ENCODE measurements at places on chromosomes 7 and 10. TPM values are rescaled to one million over a fixed set of nuclear protein-coding genes. Genes with fewer than 3 reads are reported as not detected.

PIK3CG gene
- polyA plus RNA-seq: 3.7 TPM

CAMK1D gene
- 11.1 TPM for polyA plus RNA-seq

ZNF786 gene
- polyA plus RNA-seq: 8.4 TPM

DNA sequence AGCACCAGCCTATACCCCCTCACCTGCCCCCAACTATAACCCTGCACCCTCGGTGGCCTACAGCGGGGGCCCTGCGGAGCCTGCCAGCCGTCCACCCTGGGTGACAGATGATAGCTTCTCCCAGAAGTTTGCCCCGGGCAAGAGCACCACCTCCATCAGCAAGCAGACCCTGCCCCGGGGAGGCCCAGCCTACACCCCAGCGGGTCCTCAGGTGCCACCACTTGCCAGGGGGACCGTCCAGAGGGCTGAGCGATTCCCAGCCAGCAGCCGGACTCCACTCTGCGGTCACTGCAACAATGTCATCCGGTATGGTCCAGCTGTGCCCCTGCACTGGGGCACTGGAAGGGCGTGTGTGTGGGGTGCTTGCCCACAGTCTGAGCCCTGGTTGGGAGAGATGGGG is 40.0 kb upstream of the BMPR1A start:
- no peak for DNase-seq

- DNase-seq: no peak
Measured at GRCh38 chr10:101550965-101551364, 37.1 kb downstream of the POLL start.

DNA sequence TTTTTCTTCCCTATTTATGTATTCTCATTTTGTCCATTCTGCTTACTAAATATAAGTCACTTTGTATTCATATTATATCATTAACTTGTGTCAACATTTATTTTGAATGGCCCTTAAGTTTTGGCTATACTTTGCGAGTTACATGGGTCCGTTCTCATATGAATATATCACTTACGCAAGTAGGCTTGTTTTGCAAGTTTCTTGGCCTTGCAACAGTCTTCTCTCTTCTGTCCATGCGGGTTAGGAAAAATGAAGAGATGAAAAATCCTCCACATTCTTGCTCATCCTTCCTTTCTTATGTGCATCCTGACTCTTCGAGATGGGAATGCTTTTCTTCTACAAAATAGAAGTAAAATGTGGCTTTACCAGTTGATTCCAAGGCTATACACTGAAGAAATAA is 82.8 kb downstream of the GPR158 start:
- no peak for DNase-seq

- no peak for DNase-seq
Measured at GRCh38 chr10:86958901-86959736, 720 bp downstream of the SNCG start.

DNA sequence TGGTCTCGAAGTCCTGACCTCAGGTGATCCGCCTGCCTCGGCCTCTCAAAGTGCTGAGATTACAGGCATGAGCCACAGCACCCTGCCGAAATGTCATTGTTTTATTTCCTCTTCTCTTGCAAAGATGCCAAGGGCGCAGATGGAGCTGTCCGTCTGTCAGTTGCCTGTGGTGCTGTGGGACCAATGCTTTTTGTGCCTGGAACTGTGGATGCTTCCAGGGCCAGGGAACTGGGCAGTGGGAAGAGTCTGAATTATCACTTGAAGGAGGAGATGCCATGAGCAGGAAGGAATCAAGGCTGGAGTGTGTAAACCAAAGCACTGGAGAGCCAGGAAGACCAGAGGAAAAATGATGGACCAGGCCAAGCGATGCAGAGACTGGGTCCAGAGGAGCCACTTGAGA is 459.9 kb downstream of the GALNT17 start:
- DNase-seq: no peak

DNA sequence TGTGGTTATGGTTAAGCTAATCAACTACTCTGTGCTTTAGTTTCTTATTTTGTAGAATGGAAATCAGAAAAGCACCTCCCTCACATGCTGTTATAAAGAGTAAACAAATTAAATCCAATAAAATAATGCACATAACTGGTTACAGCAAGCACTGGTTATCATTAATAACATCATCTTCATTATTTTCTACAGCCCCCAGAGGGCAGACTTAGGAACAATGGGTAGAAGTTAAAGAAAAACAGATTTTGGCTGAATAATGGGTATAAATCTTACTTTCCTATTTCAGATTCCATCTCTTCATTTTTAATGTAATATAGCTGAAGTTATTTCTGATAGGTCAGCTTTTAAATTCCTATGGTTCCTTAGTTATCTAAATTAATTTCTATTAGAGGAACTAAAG is 126.5 kb downstream of the DOCK4 start:
- no peak for DNase-seq

DNA sequence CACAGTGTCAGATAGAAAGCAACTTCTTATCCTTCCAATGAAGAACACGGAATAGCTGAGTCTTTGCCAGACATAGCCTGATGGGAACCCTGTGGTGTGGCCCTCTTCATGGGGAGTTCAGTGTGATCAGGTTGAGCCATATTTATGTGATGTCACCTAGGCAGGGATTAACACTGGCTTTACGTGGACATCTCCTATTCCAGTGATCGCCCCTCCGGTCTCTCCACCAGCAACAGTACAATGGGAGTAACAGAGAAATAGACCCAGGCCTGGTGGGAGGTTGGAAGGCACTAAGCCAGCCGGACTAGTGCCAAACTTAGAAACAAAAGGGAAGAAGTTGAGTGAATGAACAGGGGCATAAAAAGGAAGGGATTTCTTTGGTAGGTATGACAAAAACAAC is 358.1 kb downstream of the PRPF18 start:
- DNase-seq: no peak

GRCh38 chr7:64871761-64872160 is 31.3 kb upstream of the ZNF273 start:
- no peak for DNase-seq

DNA sequence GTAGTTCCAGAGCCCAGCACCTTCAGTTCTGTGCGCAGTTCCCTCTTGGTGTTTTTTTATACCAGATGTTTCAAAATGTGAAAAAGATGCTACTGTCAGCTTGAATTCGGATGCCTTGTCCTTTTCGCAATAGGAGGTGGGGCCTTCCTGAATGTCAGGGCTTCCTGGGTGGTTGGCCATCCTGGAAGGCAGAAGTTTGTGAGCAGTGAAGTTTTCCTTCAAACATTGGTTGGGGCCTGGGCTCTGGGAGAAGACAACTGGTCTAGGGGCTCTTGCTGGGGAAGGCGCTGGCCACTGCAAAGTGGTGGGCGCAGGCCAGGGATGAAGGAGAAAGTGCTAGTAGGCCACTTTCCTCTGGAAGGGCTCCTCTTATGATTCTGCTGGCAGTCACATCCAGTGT is 56.8 kb upstream of the JAZF1 start:
- no peak for DNase-seq

GRCh38 chr10:6607778-6608177 is 27.7 kb upstream of the PRKCQ start:
- DNase-seq: no peak

GRCh38 chr10:100372415-100373297 is 25.6 kb downstream of the SCD start:
- no peak for DNase-seq

DNA sequence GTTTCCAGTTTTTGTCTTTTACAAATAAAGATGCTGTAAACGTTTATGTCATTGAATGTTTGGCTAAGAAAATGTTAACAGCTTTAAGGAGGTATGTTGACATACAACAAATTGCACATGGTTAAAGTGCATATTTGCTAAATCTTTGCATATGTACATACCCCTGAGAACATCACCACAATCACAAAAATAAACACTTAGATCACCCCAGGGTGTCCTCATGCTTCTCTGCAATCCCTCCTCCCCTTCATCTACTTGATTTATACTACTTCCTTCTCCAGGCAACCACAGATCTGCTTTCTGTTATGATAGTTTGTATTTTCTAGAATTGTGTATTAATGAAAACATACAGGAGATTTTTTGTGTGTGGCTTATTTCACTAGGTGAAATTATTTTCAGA is 209.5 kb downstream of the GLRX3 start:
- DNase-seq: no peak
